H7 (cell line): ENCODE measurements at places on chromosomes 4 and X.

GRCh38 chrX:5810636-5811035, 418.0 kb downstream of the NLGN4X start:
- no peak for DNase-seq

DNA sequence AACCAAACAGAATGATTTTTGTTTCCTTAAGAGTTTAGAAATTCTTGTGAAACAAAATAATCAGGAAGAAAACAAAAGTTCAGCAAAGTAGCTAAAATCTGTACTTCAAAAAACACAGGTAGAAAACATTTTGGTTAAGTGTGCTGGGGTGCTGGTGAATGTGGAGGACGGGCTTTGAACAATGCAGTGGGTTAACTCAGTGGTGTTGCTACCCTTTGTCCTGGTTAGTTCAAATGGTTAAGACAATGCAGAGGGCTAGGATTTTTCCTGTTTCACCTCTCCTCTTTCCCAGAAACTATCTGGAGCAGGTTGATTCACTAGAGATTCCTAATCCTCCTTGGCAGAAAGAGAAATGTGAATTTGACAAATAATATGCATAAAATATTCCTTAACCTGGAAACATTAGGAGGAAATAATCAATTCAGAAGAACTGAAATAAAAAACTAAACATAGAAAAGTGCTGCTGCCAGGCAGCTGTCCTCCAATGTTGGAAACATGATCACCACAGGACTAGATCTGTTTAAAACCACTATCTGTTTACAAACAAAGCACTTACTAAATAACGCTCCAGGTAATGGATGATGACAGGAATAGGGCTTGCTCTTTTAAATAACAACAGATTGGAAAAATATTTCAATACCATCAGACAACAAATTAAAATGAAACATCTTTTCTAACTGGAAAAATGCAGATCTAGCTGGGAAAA, 148.9 kb downstream of the MAML3 start:
- DNase-seq, result peak; percentile 38

DNA sequence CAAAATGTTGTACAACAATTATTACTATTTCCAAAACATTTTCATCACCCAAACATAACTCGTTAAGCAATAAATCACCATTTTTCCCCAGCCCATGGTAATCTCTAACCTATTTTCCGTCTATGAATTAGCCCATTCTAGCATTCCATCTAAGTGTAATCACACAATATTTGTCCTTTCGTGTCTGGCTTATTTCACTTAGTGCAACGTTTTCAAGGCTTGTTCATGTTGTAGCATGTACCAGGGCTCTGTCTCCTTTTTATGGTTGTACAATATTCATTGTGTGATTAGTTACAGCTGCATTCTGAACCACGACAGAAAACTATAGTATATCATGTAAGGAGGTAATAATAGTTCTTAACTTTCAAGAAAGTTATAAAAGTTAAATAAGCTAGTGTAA, 656.0 kb upstream of the HS3ST1 start:
- no peak for DNase-seq

- no peak for DNase-seq
Measured at GRCh38 chr4:68883870-68884269, 67.7 kb downstream of the UGT2A3 start.

DNA sequence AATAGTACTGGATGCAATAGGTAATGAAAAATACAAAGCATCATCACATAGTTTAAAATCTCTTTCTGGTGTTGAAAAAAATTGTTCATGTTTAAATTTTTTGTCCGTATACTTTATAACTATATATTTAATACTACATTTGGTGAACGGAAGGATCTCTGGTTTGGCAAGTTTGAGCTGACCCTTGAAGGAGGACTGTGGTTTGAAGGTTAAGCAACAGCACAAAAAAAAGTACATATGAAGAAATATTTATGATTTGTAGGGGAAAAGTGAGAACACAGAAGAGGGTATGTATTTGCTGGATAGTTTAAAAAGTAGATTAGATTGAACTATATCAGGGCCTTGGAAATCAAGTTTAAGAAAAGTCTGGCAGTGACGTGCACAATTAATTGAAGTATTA, 13.3 kb downstream of the SRP72 start:
- no peak for DNase-seq

- DNase-seq, result no peak
Measured at GRCh38 chr4:176656108-176656507, 136.6 kb downstream of the VEGFC start.

DNA sequence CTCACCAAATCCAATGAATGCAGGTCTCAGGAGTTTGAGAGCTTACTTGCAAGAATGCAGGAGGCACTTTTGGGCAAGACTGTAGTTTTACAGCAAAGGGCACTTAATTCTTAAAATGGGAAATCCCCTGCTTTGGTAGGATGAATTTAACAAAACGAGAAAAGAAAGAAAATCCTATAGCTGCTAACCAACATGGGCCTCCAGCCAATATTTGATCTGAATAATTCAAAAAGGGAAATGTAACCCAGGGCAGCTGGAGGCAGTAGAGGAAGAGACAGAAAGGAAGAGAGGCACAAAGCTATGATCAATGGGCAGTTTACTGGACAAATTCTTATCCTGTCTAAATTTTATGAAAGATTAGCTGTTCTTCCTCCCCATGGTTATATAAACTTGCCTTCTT, 142.3 kb downstream of the SH3KBP1 start:
- no peak for DNase-seq

DNA sequence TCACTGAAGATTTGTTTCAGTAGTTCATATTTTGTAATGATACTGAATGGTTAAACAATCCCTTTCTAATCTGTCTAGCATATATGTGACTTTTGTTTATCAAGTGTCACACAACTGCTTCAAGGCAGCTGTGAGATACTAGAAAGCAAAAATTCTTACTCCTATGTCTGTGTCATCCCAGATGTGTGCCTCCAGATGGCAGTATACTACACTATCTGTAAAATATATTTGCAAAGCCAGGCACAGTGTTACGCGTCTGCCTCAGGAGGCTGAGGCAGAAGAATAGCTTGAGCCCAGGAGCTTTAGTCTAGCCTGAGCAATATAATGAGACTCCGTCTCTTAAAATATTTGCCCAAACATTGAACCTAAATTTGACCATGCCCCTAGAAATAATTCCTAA, 4.0 kb downstream of the NUDT10 start:
- peak; percentile 62 for DNase-seq

- DNase-seq, result no peak
Measured at GRCh38 chrX:108122748-108123147, 31.2 kb downstream of the ATG4A start.

DNA sequence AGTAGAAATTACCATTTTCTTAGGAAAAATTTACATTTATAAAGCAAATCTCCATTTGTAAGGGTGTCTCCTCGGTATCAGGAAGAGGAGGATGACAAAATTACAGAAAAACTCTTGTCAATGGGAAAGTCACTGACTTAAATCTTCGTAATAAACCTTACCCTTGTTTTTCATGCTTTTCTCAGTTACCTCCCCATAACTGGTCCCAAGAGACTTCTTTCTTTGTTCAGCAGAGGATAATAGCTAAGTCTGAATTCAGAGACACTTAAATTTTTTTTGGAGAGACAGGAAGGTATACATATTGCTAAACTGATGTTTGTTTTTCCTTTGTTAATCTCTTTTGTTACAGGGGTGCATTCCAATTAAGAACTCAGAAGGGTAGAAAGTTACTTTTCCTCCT, 125.5 kb upstream of the JADE1 start:
- no peak for DNase-seq

- no peak for DNase-seq
Measured at GRCh38 chr4:168293386-168293975, 25.1 kb downstream of the DDX60 start.

GRCh38 chr4:90572996-90573395, 445.8 kb downstream of the CCSER1 start:
- no peak for DNase-seq

DNA sequence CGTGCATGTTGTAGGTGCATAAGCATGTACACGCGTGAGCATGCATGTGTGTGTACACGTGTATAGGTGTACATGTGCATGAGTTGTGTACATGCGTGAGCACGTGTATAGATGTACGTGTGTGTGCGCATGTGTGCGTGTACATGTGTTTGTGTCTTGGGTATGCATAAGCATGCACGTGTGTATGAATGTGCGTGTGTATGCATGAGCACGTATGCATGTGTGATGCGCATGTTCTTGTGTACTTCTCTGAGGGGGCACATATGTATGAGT, 9.0 kb downstream of the NAT8L start:
- DNase-seq, result no peak

DNA sequence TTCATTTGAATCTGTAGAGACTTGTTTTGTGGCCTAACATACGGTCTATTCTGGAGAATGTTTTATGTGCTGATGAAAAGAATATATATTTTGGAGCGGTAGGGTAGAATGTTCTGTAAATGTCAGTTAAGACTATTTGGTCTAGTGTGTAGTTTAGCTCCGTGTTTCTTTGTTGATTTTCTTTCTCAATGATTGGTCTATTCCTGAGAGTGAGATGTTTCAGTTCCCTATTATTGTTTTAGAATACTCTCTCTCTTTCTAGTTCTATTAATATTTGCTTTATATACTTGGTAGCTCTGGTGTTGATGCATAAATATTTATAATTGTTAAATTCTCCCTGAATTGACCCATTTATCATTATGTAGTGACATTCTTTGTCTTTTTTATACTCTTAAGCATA, 236.5 kb downstream of the GLUD2 start:
- no peak for DNase-seq

GRCh38 chrX:108359806-108360602, 78.2 kb downstream of the COL4A6 start:
- no peak for DNase-seq

DNA sequence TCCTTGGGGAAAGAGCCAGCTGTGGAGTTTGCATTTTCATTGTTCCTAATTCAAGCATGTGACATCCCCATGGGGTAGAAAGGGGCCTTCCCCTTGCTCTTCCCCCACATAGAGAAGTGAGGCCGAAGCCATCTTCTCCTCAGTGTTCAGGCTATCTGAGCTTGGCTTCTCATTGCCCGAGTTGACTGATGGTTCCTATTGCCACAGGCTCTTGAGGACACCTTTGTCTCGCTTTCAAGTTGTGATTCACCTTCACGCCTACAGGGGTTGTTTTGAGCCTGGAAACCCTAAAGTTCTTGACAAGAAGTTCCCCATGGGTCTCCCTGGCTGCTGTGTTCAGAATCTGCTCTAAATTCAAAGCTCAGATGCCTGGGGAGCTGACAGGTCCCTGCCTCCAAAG, 25.0 kb downstream of the CCNQ start:
- DNase-seq, result peak; percentile 74

- no peak for DNase-seq
Measured at GRCh38 chr4:109967798-109968520, 55.3 kb downstream of the EGF start.

DNA sequence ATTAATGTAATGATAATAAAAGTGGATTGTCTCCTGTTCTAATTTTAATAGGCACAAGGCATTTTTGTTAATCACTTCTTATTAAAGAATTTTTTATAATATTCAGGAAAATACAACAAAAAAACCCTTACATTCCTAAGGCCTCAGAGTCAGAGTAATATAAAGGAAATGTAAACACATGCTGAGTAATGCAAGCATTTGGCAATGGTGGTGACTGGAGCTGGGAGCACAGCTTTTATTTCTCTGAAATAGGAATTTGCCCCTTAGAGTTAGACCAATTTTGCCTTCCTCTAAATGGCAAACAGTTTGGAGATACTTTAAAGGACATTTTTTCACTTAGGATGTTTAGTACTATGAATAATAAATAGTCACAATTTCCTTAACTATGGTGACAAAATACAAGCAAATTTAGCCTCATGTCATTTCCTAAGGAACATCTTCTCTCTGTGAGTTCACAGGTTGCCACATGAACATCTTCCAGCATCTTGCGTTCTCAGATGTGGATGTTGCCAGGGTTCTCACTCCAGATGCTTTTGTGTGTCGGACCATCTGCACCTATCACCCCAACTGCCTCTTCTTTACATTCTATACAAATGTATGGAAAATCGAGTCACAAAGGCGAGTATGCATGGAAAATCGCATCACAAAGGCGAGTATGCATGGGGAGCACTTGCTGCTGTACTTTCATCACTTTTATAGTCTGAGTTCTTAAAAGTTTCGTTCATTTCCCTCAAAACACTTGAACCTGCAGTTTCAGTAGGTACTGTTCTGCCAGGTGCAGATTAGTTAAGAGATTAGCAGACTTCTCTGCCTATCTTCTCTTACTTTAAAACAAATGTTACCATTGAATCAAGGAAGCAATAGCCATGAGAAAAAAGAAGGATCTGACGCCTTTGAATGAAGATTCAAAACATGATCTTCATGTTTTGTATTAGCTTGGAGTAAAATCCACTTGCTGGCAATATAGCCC, 15.9 kb upstream of the F11 start:
- peak; percentile 46 for DNase-seq

GRCh38 chr4:15493411-15493810, 23.7 kb downstream of the CC2D2A start:
- DNase-seq, result no peak

DNA sequence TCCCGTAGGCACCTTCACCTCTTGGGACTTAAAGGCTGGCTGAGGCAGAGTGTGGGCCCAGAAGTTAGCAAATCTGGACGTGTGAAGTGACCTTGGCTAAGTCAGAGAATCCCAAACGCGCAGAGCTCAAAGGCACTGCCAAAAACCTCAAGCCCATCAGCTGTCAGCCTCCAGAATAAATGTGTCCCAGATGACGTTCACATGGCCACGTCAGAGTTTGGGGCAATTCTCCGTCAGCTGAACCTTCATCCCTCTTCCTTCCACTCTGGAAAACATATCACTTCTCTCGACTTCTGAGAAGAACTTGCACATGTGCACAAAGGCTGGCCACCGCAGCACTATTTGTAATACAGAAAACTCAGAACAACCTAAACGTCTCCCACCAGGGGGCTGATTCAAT, 35.7 kb upstream of the APLN start:
- no peak for DNase-seq

GRCh38 chr4:38279650-38280322, 319.6 kb downstream of the PTTG2 start:
- DNase-seq, result peak; percentile 41

- no peak for DNase-seq
Measured at GRCh38 chr4:175271010-175271630, 353.0 kb downstream of the ADAM29 start.

DNA sequence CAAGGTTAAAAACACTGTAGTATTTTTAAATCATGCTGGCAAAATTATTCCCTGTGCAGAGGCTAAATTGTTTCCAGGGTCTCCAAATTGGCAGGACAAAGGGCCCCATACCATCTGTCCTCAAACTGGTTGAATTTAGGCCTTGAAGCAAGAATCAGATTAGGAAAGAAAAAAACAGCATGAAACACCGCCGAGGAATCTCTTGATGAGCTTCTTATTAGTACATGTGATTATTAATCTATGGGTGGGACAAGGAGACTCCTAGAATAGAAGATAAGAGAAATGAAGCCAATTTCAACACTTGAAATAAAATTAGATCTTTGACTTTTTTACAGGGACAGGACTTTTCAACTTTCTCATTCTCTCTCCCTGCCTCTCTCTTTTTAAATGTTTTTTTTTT, 7.1 kb upstream of the CLNK start:
- no peak for DNase-seq

DNA sequence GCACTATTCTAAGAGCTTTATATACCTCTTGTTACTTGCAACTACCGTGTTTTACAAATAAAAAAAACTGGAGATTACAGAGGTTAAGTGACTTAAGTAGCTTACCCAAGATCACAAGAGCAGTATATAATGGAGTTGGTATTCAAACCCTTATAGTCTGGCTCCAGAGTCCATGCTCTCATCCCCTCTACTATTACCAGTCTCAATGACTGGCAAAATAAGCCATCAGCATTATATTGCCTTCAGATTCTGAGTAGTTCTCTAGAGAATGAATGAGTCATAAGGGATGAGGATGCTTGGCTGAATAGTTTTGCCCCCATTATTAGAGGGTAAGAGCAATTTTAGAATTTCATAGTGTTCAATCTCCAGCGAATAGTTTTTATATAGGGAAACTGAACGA, 170.1 kb upstream of the ATOH1 start:
- no peak for DNase-seq
